SJSA1 (cell line): ENCODE measurements at places on chromosomes 12 and 14. TPM values are rescaled to one million over a fixed set of nuclear protein-coding genes. Genes with fewer than 3 reads are reported as not detected.

The MORN3 gene
- total RNA-seq = 0.72 TPM in 1 of 2 replicates, not detected in the other

- DNase-seq = no peak
- H3K27ac ChIP-seq = no peak overlapping the region
- H3K4me1 ChIP-seq = peaks cover 38% of the 10 kb centered on the region
- H3K36me3 ChIP-seq = peaks cover 9% of the 10 kb centered on the region
Measured at GRCh38 chr12:109877504-109878246, 2.7 kb downstream of the GLTP start.

- no peaks in the 10 kb centered on the region for H3K27me3 ChIP-seq
- no peak overlapping the region for H3K27ac ChIP-seq
- DNase-seq = no peak
- 0 out of 2 replicates have a peak, but pooled peaks cover 2% of the 10 kb centered on the region for H3K36me3 ChIP-seq
- H3K4me3 ChIP-seq = no peak overlapping the region
- peaks cover 3% of the 10 kb centered on the region; the same call in 1 of the 2 replicates for H3K4me1 ChIP-seq
Measured at GRCh38 chr12:71691504-71692129, 5.7 kb downstream of the TMEM19 start.

GRCh38 chr14:66009089-66009488 is 477.1 kb upstream of the CCDC196 start:
- no peaks in the 10 kb centered on the region for H3K4me1 ChIP-seq
- DNase-seq = no peak
- no peaks in the 10 kb centered on the region for H3K27me3 ChIP-seq
- H3K27ac ChIP-seq = no peak overlapping the region
- H3K4me3 ChIP-seq = no peak overlapping the region

DNA sequence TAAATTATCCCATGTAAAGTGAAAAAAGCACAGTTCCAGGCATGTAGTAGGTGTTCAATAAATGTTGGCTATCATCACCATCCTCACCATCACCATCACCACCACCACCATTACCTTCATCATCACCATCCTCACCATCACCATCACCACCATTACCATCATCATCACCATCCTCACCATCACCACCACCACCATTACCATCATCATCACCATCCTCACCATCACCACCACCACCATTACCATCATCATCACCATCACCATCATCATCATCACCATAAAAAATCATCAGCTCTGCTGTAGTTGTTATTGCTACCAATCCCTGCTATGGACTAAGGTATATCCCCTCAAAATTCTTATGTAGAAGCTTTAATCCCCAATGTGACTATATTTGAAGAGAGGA is 15.1 kb downstream of the ISCU start:
- H3K4me1 ChIP-seq = peaks cover 18% of the 10 kb centered on the region
- DNase-seq = no peak
- H3K4me3 ChIP-seq = no peak overlapping the region
- H3K36me3 ChIP-seq = no peaks in the 10 kb centered on the region
- no peak overlapping the region for H3K27ac ChIP-seq

DNA sequence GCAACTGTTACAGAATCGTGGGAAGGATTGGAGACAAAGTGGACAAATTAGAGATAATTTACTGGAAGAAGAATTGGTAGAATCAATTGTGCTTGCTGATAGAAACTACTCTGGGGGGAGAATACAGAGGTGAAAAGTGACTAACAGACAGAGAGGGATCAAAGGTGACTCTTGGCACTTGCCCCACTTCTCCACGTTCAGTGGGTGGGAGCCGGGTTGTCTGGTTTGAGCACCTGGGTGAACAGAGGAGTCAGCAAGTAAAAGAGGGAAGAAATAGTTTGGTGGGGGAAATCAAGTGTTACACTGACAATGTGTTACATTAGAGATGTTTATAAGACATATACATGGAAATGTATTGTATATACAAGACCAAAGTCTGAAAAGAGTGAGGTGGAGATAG is 69.1 kb downstream of the PPP2R5E start:
- DNase-seq = no peak
- H3K4me1 ChIP-seq = peaks cover 12% of the 10 kb centered on the region
- H3K4me3 ChIP-seq = no peak overlapping the region
- no peak overlapping the region for H3K27ac ChIP-seq
- no peaks in the 10 kb centered on the region for H3K36me3 ChIP-seq

- no peaks in the 10 kb centered on the region for H3K36me3 ChIP-seq
- H3K4me1 ChIP-seq = no peaks in the 10 kb centered on the region
- no peaks in the 10 kb centered on the region for H3K27me3 ChIP-seq
- no peak for DNase-seq
- H3K27ac ChIP-seq = no peak overlapping the region
Measured at GRCh38 chr12:115799610-115800009, 477.9 kb downstream of the MED13L start.

- H3K4me1 ChIP-seq = no peaks in the 10 kb centered on the region
- no peak overlapping the region for H3K4me3 ChIP-seq
- H3K27ac ChIP-seq = no peak overlapping the region
- no peaks in the 10 kb centered on the region for H3K27me3 ChIP-seq
- H3K36me3 ChIP-seq = no peaks in the 10 kb centered on the region
Measured at GRCh38 chr12:75087654-75088053, 122.0 kb downstream of the KCNC2 start.

DNA sequence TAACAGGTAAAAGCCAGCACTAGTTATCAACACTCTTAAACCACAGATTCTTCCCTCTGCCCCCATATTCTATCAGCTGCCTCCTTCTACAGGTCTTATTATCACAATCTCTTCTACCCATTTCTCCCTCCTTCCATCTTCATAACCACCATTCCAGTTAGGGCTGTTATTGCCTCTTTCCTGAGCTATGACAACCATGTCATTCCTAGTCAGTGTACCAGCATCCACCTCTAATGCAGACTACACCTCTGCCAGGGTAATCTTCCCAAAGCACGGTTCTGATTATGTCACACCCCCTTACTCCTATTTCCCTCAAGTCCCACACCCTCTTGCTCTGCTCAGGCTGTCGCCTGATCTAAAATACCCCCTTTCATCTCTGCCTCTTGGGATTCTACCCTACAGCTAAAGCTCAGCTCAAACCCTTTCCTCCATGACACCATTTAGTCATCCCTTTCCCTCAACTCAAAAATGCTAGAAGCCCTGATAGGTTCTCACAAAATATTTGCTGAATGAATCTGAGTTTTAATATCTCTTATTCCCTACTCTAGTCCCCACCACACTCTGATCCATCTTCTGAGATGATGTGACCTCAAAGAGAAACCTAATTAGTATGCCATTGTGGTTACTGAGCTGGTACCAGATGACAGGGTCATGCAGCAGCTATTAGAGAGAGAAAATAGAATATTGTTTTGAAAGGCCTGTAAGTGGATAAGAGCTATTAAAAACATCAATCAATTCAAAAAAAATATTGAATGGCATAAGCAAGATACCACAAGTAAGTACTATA is 11.7 kb downstream of the RACGAP1 start:
- no peak overlapping the region for H3K27ac ChIP-seq
- no peak for DNase-seq
- peaks cover 80% of the 10 kb centered on the region for H3K36me3 ChIP-seq
- H3K27me3 ChIP-seq = no peaks in the 10 kb centered on the region
- H3K4me1 ChIP-seq = peaks cover 9% of the 10 kb centered on the region; the same call in 1 of the 2 replicates

DNA sequence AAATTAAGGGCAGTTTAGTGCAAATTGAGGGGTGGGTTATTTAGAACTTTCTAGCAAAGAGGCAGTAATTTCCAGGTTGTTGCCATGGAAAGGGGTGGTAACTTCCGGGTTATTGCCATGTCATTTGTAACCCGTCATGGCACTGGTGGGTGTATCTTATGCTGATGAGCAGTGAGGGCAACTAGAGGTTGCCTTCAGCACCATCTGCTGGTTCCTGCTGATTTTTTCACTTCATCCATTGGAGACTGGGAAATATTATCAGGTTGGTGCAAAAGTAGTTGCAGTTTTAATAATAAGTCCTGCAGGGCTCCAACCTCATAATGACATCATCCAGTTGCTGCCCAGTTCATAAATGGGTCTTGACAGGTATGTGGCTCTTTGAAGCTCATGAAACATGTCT is 24.4 kb upstream of the SERPINA4 start:
- H3K4me3 ChIP-seq = no peak overlapping the region
- no peak for DNase-seq
- H3K27ac ChIP-seq = no peak overlapping the region
- H3K36me3 ChIP-seq = no peaks in the 10 kb centered on the region
- peaks cover 9% of the 10 kb centered on the region for H3K4me1 ChIP-seq

GRCh38 chr12:84756961-84757360 is 155.6 kb downstream of the SLC6A15 start:
- H3K4me3 ChIP-seq = no peak overlapping the region
- no peak overlapping the region for H3K27ac ChIP-seq
- H3K4me1 ChIP-seq = no peaks in the 10 kb centered on the region
- H3K36me3 ChIP-seq = no peaks in the 10 kb centered on the region

- H3K4me1 ChIP-seq = peaks cover 26% of the 10 kb centered on the region
- peak; percentile 32 for DNase-seq
- H3K27me3 ChIP-seq = no peaks in the 10 kb centered on the region
- peaks cover 10% of the 10 kb centered on the region for H3K36me3 ChIP-seq
Measured at GRCh38 chr12:2064071-2064507, 11.3 kb downstream of the CACNA1C start.

DNA sequence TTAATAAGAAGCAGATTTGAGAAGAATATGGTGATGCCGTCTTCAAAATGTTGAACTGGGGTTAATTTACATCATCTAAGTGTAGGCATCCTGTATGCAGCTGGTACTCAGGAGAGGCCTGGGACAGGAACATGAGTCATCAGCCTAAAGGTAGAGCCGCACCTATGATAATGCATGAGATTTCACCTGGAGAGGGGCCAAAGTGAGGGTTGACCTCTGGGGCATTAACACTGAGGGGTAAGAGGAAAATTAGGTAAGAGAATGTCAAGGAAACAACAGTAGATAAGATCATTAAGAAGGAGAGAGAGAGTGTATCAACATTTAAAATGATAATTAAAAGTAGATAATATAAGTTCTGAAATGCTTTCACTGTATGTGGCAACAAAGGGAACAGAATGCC is 20.2 kb upstream of the SSTR1 start:
- no peaks in the 10 kb centered on the region for H3K36me3 ChIP-seq
- no peak for DNase-seq
- H3K4me3 ChIP-seq = no peak overlapping the region
- no peak overlapping the region for H3K27ac ChIP-seq
- no peaks in the 10 kb centered on the region for H3K4me1 ChIP-seq
- H3K27me3 ChIP-seq = no peaks in the 10 kb centered on the region

The ARHGEF40 gene
- 38.7 and 42.2 TPM in 2 replicates for total RNA-seq

The LMNTD1 gene
- total RNA-seq = 1.0 and 1.9 TPM in 2 replicates

DNA sequence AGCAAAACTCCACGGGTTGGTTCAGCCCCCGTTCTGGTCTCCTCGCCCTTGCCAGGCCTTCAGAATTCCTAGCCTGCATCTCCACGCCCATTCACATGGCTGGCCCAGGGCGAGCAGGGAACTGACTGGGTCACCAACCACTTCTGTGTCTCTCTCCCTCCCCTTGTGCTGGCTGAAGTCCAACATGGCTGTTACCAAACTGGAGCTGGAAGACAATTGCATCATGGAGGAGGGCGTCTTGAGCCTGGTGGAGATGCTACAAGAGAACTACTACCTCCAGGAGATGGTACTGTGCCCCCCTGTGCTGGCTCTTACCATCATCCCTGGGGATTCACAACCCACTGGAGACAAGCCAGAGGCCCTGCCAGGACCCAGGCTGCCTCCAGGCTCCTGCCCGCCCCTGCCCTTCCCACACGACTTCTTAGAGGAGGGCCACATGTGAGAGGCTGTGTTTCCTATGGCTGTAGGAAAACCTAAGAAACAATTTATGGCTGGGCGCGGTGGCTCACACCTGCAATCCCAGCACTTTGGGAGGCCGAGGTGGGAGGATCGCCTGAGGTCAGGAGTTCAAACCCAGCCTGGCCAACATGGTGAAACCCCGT is 9.9 kb downstream of the LRRC74A start:
- H3K4me3 ChIP-seq = no peak overlapping the region
- H3K27ac ChIP-seq = no peak overlapping the region
- DNase-seq = no peak
- no peaks in the 10 kb centered on the region for H3K36me3 ChIP-seq
- H3K27me3 ChIP-seq = peaks cover 23% of the 10 kb centered on the region

GRCh38 chr12:88896958-88897357 is 316.7 kb upstream of the KITLG start:
- DNase-seq = no peak
- H3K4me3 ChIP-seq = no peak overlapping the region
- H3K36me3 ChIP-seq = no peaks in the 10 kb centered on the region
- no peak overlapping the region for H3K27ac ChIP-seq

GRCh38 chr14:75543253-75543652 is 21.0 kb downstream of the BATF start:
- H3K4me3 ChIP-seq = no peak overlapping the region
- no peak for DNase-seq
- H3K27ac ChIP-seq = no peak overlapping the region
- no peaks in the 10 kb centered on the region for H3K27me3 ChIP-seq

The OR6J1 gene
- not detected in 2 replicates for total RNA-seq

DNA sequence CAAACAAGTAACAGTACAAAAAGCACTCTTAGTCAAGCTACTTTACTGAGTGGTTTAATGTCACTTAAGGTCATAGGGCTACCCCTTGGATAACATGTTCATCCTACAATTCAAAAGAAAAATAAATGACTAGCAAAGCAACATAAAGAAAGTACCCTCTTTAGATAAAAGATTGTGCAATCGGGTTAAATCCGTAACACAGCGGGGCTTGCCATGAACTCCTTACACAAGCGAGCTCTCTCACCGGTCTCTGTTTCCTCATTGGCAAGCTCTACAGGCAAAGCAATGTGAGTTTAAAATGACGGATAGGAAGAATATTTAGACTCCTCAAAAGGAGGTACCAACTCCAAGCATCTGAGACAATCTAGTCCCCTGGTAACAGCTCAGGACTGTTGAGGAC is 140.6 kb downstream of the EGLN3 start:
- H3K27ac ChIP-seq = no peak overlapping the region
- H3K36me3 ChIP-seq = no peaks in the 10 kb centered on the region
- no peaks in the 10 kb centered on the region for H3K4me1 ChIP-seq
- DNase-seq = no peak
- no peak overlapping the region for H3K4me3 ChIP-seq

The NGB gene
- total RNA-seq = not detected in 2 replicates

DNA sequence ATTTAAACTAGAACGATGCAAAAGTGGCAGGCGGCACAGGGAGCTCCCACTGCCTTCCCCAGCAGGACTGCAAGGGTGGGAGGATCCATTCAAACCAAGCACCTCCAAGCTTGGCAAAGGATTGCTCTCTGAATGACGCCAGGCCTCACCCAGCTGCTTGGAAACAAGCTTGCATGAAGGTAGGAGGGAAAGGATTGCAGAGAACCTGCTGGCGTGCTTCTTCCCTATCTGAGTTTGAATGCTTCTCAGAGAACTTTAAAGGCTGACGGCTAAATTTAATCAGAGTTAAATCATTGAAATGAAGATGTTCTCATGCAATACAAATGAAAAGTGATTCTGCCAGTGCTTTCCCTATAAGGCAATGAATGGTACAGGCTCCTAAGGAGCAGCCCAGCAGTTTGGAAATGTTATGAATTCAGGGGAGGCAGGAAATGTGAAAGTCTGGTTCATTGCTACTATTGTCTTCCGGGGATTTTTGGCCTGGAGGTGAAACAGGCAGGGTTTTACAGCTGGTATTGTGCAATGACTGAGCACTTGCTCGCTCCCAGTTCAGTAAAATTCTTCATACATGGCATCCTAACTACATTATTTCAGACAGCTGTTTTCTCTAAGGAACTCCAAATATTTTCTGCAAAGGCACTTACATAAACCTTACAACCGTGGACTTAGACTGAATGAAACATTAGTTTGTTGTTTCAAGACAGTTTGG is 31.9 kb upstream of the DUSP6 start:
- peak overlapping the region; percentile 4 for H3K27ac ChIP-seq
- DNase-seq = peak; percentile 41
- peaks cover 15% of the 10 kb centered on the region for H3K4me1 ChIP-seq
- H3K36me3 ChIP-seq = no peaks in the 10 kb centered on the region
- no peaks in the 10 kb centered on the region for H3K27me3 ChIP-seq
